ENCODE measurements at places on chromosomes 4 and X.

DNA sequence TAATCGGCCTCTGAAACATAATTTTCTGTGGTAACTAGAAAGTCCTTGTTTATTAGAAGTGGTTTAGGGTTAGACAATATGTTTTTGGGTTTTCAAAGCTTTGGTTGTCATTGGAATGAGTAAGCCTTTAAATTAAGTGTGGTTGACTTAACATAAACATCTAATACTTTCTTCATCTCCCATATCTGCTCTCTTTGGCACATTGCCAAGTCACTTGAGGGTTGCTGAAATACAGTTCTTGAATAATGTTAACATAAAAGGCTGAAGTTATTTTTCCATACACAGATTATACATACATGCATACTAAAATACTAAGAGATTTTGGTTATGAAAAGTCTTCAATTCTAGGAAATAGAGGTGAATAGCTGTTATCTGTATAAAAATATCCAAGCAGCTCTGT, 241.7 kb upstream of the BMP3 start:
- no peak for DNase-seq

DNA sequence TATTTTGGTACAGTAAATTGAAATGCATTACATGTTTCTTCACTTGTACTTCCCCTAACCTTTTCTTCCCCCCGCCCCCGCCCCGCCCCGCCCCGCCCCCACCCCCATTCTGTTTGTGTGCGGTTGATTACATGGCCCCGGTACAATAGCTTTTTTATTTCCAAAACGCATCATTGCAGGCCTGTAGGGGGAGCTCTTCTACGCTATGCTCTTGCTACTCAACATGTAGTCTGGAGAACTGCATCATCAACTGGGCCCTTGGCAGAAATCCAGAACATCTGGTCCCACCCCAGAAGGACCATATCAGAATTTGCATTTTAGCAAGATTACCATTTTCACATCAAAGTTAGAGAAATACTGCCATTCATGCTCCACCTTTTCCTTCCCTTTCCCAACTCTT, 333.3 kb upstream of the DDX53 start:
- DNase-seq: no peak

- DNase-seq: no peak
Observed at GRCh38 chr4:82948647-82949204, 48.2 kb downstream of the THAP9 start.

DNA sequence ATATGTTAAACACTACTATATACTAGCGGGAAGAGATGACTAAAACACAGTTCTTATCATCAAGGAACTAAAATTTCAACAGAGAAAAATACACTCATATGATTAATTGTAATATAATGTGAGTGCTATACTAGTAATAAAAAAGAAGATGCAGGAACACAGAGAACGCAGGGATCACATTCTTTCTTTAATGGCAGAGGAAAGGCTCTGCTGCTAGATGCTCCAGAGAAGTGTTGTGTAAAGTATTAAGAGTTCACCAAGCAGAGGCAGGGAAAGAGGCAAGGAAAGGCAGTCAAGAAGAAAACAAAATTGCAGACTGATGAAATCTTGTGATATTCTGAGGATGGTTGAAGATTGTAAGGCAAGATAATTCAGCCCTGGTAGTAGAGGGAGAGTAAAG, 394.7 kb downstream of the PDGFC start:
- DNase-seq: no peak

DNA sequence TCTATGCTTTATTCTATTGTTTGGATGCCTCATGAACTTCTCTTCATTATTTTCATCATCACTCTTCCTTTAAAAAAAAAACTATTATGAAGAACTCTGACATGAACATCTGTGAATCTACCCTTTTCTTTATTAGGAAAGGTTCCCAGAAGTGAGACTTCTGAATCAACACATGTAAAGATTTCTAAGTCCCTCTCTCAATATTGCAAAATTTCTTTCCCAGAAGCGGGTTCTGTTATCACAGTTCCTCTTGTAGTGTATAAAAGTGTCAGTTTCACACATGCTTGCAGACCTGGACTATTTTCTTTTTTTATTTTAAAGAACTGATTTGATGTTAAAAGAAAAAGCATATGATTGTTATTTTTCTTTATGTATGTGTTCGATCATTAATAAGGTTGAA, 330.8 kb upstream of the KLF3 start:
- DNase-seq: no peak

- DNase-seq: no peak
Observed at GRCh38 chr4:40275065-40275730, 59.9 kb upstream of the CHRNA9 start.

Data from activated T-cell treated with anti-CD3 and anti-CD28 coated beads, Interleukin-2, amount 50 U/mL, for 1 hour (primary cell).